ENCODE measurements at places on chromosomes 7 and 10.

DNA sequence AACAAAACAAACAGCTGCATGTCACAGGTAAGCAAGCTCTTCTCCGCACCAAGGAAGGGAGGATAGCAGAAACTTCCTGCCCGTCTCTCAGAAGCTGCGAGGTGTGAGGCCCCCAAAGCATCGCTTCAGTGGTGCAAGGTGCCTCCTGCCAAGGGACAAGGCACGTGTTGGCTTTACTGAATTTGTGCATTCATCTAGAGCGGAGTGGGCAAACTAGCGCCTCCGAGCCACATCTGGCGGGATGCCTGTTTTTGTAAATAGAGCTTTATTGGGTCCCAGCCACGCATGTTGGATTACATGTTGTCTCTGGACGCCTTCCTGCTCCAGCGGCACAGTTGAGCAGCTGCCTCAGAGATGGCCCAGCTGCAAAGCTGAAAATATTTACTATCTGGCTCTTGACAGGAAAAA, 27.7 kb downstream of the PHYH start:
- peak; percentile 21 for DNase-seq

DNA sequence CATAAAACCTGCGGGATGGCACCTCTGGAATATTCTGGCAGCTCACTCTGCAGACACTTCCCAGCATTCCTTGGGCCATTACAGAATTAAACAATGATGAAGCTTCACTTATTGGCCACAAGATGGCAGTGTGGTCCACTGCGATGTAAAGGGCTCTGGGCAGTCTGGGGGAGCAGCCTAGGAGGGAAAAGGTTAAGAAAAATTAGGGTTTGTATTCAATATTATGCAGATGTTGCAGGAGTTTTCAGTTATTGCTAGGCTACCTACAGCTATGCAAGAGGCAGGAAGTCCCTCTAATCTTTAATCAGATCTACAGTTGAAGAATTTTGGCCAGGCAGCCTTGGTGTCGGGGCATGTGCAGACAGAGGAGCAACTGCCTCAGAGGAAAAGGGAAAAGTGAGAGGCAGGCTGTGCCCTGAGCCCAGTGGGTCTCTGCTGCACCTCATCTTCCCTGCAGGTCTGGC, 233.2 kb upstream of the PRSS1 start:
- DNase-seq = peak; percentile 46

GRCh38 chr7:114851406-114852061, 70.4 kb upstream of the MDFIC start:
- no peak for DNase-seq

- no peak for DNase-seq
These were observed 91.9 kb upstream of the PIK3CG start for GRCh38 chr7:106773228-106773627.

DNA sequence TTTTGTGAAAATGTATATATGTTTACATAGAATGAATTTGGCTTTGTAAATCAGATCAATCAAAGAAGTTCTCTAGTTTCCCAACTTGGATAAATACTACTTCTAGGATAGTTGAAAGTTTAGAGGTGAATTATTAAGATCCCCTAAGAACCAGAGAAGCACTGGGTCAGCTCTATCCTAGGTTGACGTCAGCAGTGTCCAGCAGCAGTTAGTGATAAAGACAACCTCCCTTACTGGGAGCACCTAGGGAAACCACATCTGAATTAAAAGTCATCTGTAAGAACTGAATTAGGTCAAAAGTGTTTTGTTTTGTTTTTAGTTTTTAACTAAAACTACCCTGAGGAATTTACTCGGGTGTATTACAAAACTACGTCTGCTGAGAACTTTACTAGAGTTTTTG, 178.0 kb downstream of the POLR1F start:
- no peak for DNase-seq

- DNase-seq = no peak
These were observed 477.5 kb downstream of the PTPRN2 start for GRCh38 chr7:158110034-158110590.

DNA sequence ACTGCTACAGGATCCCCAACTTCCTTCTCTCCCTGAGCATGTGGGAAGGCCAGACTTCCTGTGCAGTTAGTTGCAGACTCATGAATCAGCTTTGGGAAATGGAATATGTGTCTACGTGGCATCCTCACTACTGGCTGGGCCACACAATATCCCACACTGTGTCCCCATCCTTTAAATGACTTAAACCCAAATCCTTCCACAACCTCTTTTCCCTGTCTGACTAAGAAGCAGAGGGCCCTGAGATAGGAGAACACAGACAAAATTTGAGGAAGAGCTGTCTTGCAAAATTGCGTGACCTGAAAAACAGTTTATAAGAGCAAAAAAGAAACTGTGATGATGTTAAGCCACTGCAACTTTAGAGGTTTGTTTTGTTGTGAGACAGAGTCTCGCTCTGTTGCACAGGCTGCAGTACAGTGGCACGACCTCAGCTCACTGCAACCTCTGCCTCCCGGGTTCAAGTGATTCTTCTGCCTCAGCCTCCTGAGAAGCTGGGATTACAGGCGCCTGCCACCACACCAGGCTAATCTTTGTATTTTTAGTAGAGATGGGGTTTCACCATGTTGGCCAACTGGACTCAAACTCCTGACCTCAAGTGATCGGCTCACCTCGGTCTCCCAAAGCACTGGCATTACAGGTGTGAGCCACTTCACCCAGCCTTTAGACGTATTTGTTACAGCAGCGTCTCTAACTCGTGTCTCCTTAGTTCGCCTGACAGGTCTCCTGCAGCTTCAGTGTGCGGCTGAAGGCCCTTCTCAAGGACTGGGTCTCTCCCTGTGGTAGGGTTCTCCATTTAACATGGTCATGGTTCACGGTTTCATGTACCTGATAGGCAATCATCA, 46.9 kb upstream of the SFMBT2 start:
- no peak for DNase-seq

DNA sequence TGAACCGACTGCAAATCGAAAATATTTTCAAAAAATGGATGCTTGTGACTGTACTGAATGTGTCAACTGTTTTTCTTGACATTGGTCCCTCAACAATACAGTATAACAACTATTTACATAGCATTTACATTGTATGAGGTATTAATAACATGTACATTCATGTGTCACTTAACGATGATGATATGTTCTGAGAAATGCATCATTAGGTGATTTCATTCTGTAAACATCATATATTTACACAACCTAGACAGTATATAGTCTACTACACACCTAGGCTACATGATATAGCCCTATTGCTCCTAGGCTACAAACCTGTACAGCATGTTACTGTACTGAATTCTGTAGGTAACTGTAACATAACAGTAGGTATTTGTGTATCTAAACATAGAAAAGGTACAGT, 39.7 kb downstream of the SIRT1 start:
- no peak for DNase-seq

DNA sequence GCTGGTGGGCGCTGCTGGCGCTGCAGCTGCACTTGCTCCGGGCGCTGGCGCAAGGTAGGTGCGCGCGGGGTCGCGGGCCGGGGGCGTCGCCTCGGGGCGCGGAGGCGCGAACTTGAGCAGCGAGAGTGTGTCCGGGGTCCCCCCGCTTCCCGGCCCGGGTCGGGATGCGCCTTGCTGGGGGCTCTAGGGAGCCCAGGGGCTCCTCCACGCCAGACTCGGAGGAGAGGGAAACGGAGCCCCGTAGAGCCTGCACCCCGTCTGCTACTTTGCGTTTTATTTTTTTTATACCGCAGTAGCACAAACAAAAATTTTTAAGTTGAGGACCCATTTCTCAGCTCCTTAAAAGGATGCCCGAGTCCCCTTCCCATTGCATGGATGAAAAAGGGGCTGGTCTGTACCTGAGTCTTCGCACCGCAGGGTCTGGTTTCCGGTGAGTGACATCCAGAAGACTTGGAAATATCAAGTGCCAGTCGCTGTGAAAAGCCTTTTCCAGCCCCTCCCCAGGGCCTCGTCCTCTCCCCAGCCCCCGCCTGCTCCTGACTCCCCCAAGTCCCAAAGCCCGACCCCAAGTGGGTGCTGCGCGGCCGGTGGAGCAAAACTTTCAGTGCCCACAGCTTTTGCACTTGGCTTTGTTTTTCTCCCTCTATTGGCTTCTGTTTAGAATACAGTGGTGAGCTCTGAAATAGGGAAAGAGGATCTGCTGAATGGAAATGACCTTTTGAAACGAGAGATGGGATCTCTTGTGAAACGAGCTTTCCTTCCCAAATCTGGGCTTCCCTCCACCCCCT, 973 bp downstream of the SDK1 start:
- DNase-seq = peak; percentile 34

DNA sequence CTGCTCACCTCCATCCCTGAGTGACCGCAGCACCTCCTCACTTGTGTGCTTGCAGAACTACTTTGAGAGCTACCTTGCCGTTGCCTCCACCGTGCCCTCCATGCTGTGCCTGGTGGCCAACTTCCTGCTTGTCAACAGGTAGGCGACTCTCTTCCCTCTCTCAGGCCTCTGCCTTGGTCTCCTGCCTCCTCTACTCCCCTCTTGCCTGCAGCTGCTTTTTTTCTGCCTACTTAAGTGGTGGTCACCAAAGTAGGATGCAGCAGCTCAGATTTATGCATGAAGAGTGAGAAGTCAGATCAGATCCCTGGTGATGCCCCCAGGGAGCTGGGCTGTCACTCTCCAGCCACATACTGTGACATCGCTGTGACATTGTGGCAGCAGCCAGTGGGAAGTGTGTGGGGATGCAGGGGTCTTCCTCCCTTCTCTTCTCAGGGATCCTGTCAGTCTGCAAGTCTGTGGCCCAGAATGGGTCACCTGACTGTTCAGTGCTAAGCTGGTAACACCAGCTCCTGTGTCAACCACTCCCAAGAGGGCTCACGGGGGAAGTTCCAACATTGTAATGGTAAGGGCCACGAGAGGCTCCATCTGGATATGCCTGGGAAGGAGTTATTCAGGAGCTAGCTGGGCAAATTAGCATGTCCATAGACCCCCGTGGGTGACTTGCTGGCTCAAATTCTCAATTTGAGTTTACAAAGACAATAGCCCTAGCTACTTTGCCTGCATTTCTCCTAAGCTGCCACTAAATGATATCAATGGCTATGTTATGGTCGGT, 25.3 kb downstream of the SLC29A3 start:
- DNase-seq = no peak

DNA sequence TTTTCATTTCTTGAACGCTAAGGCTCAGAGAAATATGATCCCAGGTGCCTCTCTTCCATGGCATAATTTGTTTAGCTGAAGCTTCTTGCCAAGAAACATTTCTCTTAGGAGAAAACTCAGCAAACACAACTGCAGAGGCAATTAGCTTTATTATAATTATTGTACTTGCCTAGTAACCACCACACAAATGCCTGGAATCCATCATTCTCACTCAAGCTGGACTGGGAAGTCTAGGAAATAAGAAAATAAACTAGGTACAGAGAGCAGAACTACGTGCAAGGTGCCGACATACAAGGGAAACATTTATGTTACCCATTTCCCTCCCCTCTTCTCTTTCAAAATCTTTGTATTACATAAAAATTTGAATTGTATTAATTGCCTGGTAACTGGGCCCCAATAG, 15.1 kb downstream of the SLC35B4 start:
- DNase-seq = no peak

DNA sequence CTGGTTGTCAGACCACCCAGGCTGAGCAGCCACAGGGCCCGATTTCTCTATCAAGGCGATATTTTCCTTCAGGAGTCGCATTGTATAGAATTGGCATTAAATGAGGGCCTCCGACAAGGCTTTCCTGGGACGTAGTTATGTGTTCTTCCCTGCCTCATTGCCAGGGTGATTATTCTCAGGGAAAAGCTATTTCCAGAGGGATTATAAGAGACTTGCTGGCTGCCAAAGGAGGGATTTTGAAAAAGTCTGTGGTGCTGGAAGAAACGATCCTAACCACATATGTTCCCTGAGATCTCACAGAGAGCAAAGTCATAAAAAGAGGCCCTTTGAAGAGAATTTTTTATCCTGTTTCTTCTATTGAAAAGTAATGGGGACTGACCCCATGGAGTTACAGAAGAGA, 27.7 kb upstream of the SDHAF3 start:
- DNase-seq = no peak

Data from glutamatergic neuron (in vitro differentiated cells).